ENCODE measurements at places on chromosomes 7 and 10. TPM values are rescaled to one million over a fixed set of nuclear protein-coding genes. Genes with fewer than 3 reads are reported as not detected.

The FAM131B gene
- 0.63 TPM for total RNA-seq

The TMEM178B gene
- not detected for total RNA-seq

The TDRD1 gene
- not detected for total RNA-seq

The OR6B1 gene
- not detected for total RNA-seq

The IFIT2 gene
- total RNA-seq = 18.7 TPM

The JAZF1 gene
- total RNA-seq = 5.7 TPM

The HPSE2 gene
- total RNA-seq = not detected

The FXYD4 gene
- total RNA-seq = not detected

The OPN1SW gene
- total RNA-seq = not detected

The DYDC1 gene
- not detected for total RNA-seq

The KEL gene
- not detected for total RNA-seq

- DNase-seq = no peak
Observed at GRCh38 chr10:5477948-5478693, 21.2 kb downstream of the CALML5 start.

- peak; percentile 55 for DNase-seq
Observed at GRCh38 chr10:10007957-10008356, 1009.7 kb upstream of the CELF2 start.

DNA sequence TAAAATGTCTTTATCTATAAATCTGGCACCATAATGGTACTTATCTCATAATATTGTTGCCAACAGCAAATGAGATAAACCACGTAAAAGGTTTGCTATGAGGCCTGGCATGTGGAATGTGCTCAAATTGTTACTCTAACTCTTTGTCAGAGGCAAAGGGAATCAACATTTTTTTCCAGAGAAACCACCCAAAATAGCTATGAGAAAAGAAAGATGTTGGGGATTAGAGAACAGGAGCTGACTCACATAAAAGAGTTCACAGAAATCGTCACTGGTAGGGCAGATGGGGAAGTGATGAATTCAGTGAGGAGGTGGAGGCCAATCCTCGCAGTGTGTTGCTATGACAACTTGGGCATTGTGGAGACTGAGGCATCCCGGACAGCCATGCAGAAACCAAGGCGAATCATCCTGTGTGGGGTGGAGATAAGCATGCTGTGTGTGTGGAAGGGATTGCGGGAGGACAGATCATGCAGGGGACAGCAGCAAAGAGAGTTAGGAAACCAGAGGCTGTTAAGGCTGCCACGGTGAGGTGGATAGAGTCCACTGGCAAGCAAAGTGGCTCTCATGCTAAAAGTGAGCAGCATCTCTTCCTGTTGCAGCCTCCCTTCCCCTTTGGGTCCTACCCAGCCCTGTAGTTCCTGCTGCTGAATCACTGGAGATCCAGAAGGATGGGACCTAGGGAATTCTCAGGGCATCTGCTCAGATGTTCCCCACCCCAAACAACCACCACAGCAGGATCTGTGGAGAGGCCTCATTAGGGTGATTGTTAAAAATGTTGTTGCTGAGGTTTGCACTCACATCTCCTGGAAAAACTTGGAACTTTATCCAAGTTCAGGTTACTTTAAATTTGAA lies 103.9 kb downstream of the CUBN start:
- DNase-seq = peak; percentile 83

DNA sequence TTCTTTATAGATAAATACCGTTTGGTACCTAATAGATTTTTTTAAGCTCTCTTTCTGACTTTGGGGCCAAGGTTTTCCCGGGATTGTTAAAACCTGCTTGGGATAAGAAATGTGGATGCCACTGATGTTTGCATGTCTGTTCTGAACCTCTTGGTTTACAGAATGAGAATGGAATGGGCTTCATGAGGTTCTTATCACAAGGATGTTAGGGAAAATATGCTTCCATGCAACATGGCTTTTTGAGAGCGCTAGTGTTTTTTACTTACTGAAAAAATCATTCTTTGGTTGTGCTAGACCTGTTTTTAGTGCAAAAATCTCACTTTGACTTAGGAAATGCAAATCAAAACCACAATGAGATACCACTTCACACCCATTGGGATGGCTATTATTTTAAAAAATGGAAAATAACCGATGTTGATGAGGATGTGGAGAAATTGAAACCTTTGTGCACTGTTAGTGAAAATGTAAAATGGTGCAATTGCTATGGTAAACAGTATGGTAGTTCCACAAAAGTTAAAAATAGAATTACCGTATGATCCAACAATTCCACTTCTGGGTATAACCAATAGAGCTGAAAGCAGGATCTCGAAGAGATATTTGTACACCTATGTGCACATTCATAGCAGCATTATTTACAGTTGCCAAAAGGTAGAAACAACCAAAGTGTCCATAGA lies 38.9 kb downstream of the TSPAN14 start:
- DNase-seq = no peak

DNA sequence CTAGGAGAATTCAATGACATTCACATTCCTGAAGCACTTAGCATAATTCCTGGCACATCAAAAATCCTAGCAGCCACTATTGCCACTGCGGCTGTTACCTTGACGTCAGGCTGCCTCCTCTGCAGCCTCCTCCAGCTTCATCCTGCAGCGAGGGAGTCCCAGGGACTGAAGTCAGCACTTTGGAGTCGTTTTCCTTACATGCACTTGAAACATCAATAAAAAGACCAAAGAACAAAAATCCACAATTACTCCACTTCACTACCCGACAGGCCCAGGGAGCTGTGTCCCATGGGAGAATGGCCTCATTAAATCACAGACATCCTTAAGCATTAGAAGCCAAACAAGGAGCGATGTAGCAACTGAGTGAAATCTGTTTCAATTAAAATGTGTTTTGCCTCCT lies 48.6 kb upstream of the NANOS1 start:
- DNase-seq = no peak

DNA sequence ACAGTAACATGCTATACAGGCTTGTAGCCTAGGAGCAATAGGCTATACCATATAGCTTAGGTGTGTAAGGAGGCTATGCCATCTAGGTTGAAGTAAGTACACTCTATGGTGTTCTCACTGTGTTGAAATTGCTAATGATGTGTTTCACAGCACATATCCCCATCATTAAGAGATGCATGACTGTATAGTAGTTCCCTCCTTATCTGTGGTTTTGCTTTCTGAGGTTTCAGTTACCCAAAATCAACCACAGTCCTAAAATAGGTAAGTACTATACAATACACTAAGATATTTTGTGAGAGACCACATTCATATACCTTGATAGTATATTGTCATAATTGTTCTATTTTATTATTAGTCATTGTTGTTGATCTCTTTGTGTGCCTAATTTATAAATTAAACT lies 12.7 kb downstream of the FZD1 start:
- DNase-seq = no peak

GRCh38 chr10:66925896-66926715 lies at the start of gene LRRTM3:
Gene LRRTM3, plus strand, starts transcription at chr10:66926036.
- DNase-seq = peak; percentile 42

GRCh38 chr10:103504181-103504783 lies 10.8 kb downstream of the NEURL1 start:
- DNase-seq = peak; percentile 24

DNA sequence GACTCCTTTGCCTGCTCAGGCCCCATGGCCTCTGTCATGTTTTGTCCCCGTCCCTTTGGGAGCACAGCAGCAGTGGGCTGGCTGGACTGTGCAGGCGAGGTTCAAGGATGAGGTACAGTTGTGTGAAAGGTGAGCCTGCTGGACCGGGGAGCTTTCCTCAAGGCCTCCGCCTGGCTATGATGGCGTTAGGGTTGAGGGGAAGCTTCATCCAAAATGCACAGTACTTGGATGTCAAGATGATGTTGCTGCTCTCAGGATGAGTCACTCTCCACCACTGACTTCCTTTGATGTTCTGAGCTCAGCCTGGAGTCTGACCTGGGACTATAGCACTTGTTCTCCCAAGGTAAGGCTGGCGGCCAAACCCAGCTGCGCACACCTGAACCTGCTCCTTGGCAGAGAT lies 152.7 kb upstream of the SHH start:
- peak; percentile 11 for DNase-seq

GRCh38 chr7:101357433-101357832 lies 5.2 kb upstream of the COL26A1 start:
- no peak for DNase-seq

GRCh38 chr10:96014473-96015102 lies 28.8 kb upstream of the CCNJ start:
- no peak for DNase-seq

GRCh38 chr7:14385074-14385473 lies 395.6 kb upstream of the ETV1 start:
- DNase-seq = no peak

GRCh38 chr10:101287997-101288635 lies 58.9 kb upstream of the LBX1 start:
- DNase-seq = peak; percentile 13

- peak; percentile 61 for DNase-seq
Observed at GRCh38 chr10:29736366-29737073, 101.7 kb upstream of the SVIL start.

- peak; percentile 45 for DNase-seq
Observed at GRCh38 chr10:12177642-12178041, 18.0 kb downstream of the NUDT5 start.

DNA sequence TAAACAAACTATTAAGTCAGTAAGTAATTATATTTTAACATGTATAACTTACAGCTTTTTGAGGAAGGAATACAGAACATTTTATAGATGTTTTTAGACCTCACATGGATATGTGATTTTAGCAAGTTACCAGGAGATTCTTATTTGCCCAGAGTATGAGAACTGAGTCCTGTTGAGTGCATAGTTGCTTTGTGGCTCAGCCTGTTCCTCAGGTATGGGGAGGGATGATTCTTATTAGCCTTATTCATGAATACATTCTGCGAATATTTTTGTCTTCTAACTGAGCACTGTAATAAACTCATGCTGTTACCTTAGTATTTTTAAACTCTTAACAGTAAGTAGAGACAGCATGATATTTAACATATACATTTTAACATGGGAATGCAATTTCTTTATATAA lies 17.9 kb downstream of the BTAF1 start:
- no peak for DNase-seq

GRCh38 chr10:88642963-88643362 lies 21.3 kb upstream of the LIPF start:
- DNase-seq = no peak

DNA sequence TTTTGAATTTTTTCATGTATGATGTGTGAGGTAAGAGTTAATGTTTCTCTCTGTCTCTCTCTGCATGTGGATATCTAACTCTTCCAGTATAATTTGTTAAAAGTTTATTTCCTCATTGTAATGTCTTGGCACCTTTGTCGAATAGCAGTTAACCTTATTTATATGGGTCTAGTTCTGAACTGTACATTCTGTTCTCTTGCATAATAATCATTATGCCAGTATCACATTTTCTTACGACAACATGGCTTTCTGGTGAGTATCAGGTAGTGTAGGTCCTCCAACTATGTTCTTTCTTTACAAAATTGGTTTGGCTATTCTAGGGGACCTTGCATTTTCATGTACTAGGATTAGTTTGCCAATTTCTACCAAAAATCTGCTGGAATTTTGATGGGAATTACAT lies 337.0 kb upstream of the FZD8 start:
- no peak for DNase-seq

DNA sequence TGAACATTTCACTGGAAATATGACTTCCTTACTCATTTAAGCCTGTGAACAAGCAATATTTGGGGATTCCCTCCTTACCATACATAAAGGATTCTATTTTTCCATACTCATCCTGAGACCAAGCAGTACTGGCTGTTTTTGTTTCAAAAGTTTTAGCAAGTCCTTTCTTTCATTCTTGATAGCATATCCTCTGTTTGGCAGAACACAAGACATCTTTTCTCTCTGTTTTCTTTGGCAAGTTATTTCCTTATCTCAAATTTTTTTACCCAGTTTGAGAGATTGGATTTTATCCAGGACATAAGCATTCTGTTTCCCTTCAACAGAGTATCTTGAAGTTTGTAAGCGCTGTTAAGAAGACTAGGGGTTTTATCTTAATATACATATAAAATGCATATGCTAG lies 3.0 kb upstream of the WASL start:
- DNase-seq = no peak

DNA sequence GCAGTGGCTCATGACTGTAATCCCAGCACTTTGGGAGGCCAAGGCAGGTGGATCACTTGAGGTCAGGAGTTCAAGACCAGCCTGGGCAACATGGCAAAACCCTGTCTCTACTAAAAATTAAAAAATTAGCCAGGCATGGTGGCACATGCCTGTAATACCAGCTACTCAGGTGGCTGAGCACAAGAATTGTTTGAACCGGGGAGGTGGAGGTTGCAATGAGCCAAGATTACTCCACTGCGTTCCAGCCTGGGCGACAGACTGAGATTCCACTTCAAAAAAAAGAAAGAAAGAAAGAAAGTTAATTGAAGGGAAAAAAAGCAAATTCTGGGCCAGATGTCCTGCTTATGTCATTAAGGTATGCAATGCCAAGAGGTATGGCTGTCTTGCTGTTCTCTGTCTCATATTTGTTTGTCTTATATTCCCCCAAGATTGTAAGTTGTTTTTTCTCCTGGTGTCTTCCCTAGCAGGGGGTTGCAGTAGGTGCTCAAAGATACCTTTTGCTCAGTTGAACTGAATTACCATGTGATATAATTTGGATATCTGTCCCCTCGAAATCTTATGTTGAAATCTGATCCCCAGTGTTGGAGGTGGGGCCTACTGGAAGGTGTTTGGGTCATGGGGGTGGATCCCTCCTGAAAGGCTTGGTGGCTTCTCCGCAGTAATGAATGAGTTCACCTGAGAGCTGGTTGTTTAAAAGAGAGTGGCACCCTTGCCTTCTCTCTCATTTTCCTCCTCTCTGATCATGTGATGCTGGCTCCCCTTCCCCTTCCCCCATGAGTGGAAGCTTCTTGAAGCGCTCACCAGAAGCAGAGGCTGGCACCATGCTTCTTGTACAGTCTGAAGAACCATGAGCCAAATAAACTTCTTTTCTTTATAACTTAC lies 60.9 kb downstream of the MYOF start:
- no peak for DNase-seq

DNA sequence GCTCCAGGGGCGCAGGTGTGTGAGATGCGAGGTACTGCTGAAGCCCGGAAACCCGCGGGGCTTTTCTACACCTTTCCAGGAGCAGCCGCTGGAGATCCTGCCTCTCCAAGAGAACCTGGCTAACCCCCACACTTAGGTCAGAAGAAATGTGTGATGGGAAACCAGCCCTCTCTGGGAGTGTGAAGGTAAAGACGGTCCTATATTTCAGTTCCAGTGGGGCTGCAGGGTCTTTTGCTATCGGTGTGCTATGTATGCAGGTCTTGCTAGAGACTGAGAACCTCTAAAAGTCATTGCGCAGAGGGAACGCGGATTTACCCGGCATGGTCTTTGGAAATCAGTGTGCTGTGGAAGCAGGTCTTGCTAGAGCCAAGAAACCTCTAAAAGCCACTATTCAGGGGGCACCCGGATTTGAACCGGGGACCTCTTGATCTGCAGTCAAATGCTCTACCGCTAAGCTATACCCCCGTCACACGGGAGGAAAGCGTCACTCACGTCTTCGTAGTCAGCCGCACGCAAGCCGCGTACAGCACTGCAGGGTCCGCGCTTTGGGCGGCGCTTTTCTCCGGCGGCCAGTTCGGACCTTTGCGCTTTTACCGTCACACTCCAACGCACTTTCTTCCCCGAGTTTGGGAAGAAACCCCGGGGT lies 46.0 kb downstream of the ZNF777 start:
- DNase-seq = no peak

All from MG63 (cell line).